ENCODE measurements at places on chromosomes 1 and 21.

- DNase-seq, result no peak
Measured at GRCh38 chr1:94903280-94904009, 23.5 kb downstream of the CNN3 start.

GRCh38 chr1:232223183-232223708 is 406.7 kb downstream of the SIPA1L2 start:
- DNase-seq, result no peak

DNA sequence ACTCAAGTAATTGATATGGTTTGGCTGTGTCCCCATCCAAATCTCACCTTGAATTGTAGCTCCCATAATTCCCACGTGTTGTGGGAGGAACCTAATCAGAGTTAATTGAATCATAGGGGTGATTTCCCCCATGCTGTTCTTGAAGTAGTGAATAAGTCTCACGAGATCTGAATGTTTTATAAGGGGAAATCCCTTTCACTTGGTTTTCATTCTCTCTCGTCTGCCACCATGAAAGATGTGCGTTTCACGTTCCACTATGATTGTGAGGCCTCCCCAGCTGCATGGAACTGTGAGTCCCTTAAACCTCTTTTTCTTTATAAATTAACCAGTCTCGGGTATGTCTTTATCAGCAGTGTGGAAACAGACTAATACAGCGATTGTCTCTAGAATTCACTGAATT is 135.4 kb downstream of the BACH1 start:
- DNase-seq, result no peak

- no peak for DNase-seq
Measured at GRCh38 chr1:220825819-220826551, 39.3 kb downstream of the MTARC1 start.

DNA sequence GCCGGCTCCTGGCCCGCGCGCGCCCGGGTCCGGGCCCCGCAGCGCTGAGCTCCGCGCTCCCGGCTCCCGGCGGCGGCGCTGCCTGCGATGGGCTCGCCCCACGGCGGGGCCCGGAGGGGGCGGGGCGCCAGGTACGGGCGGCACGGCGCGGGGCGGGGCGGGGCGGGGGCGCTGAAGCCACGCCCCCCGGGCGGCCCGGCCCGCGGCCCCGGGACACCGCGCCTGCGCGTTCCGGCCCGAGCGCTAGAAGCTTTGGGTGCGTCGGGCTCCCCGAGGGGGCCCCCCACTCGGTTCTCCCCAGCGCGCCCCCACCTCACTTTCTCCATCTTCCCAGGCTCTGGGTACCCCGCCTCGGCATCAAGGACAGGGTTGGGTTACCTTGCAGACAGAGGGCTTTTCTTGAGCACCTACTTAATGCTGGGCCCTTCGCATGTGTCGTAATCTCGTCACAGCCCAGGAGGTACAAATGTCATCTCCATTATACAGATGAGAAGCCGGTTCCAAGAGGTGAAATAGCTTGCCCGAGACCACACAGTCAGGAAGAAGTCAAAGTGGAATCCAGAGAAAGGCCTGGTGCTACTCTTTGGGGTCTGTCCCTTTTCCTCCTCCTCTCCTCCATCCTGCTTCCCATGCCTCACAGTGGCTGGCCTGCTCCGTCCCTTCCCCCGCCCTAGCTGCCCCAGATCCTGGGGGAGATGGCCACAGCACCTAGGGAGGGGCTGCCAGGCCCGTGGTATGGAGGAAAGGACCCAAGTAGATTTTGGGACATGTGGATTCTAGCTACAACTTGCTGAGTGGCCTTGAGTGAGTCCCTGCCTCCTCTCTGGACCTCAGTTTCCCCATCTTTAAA is 46.5 kb downstream of the RAP1GAP start:
- DNase-seq, result no peak

GRCh38 chr1:2105781-2106524 is 55.7 kb downstream of the PRKCZ start:
- no peak for DNase-seq

DNA sequence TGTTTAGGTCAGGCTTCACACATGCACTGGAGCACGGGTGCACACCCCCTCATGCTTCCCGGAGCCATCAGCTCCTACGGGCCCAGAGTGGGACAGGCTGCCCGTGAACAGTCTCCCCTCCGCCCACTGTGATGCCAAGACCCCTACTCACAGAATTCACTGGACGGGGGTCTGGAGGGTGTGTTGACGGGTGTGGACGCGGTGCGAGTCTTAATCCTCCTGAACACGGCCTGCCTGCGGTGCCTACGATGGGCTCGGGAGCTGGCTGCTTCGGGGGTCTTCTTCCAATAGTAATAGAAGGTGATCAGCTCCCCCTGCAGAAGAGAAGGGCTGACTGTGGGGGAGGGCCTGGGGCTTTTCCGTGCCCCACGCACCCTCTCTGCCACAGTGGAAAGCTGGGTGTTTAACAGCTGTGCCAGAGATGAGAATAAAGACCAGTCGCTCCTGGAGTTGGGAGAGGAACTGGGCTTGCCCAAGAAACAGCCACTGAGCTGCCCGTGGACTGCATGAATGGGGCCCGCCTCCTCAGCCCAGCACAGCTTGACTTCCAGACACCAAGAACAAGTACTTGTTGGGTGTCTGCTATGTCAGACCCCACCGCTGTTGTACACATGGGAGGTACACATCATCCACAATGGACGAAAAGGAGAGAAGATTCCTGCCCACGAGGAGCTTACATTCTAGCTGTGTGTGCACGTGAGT is 47.9 kb downstream of the SLC45A1 start:
- no peak for DNase-seq

- DNase-seq, result no peak
Measured at GRCh38 chr1:108615544-108615943, 45.3 kb downstream of the HENMT1 start.
